ENCODE measurements at places on chromosomes 1 and 21.
A peak's percentile ranks its signal among the peaks of the same experiment; 100 is the strongest.

DNA sequence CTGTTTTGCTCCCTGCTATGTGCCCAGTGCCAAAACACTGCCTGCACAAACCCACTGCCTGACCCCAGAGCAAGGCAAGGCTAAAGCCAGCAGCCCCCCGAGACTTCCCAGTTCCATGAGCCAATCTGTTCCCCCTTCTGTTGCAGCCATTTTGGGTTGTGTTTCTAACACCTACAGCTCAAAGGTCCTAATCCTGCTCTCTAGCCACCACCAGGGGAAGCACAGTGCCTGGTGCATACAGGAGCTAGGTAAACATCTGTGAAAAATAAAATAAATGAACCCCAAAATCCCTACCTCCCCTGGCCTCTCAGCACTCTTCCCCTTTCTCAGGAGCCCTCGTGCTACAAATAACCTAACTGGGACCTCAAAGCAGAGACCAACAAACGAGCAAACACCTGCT lies 190.2 kb downstream of the MATN1 start:
- peak; percentile 2 for DNase-seq

DNA sequence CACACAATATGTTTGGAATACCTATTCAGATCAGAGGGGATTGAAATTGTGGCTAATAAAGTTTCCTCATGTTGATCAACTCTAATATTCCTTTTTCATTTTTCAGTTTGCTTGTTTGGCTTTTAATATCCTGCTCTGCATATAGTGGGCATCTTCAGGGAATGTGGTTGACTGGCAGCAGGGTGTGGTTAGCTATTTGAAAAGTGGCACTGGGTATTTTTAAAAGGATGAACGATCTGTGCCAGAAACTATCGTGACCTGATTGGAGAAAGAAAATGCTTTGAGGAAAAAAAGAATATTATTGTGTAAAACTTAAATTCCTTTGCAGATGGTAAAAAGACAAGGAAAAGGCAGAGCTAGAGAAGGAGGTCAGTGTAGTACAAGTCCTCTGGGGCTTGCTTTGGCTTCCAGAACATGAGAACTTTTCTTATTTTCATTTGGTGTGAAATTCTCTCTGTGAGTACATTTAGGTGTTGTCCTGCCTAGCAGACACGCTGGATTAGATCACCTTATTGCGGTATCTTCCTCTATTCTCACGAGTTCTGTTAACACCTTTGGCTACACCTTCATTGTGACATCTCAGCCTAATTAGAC lies 329.7 kb upstream of the SNX7 start:
- no peak for DNase-seq

DNA sequence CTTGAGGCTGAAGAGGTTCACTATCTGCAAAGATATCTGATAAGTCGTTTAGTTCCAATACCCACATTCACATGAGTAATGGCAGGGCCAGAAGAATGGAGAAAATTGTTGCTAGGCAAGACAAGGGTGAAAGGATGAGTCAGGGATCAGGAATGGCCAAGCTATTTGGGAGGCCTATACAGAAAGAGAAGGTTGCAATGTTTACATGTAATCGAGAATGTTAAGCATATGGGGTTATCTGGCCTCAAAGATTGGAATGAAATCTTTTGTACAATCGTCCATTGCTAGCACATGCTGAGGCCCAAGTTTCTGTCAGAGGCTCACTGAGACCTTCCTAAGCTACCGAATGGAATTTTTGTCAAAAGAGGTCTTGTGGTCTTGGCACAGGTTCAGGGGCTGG lies 299.9 kb upstream of the PLD5 start:
- DNase-seq: no peak

DNA sequence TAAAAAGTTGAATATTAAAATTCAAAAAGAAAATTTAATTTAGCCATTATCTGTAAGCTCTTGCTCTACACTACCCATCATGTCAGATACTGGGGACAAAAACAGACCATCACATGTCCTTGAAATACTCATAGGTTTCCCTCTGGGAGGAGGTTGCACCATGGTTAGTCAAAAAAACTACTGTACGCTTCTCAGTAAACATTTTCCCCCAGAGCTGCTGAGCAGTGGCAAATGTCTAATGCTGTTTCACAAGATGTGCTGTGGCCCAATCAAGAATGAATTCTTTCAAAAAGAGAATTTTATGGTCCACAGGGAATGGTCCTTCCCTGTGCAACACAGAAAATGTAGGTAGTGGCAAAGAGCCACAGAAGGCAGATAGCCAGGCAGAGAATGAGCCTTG lies 6.1 kb downstream of the SLC25A24 start:
- DNase-seq: no peak

DNA sequence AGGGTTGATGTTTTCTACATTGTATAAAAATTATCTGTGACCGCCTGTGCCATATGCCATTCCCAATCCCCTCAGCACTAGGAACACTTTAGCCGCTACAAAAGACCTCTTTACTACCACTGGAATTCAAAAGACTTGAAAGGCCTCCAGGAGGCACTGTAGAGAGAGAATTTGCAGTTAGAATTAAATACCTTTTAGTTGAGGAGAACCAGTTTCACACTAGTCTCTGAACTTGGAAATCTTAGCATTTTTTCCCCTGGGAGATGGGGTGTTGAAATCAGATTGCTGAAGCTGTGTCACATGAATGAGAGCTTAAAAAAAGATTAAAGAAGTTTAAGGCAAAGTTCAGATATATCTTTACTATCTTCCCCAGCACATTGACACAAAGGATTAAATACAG lies 291.0 kb downstream of the ADGRL2 start:
- no peak for DNase-seq

GRCh38 chr21:26840912-26841311 lies 4.3 kb downstream of the ADAMTS1 start:
- peak; percentile 69 for DNase-seq

DNA sequence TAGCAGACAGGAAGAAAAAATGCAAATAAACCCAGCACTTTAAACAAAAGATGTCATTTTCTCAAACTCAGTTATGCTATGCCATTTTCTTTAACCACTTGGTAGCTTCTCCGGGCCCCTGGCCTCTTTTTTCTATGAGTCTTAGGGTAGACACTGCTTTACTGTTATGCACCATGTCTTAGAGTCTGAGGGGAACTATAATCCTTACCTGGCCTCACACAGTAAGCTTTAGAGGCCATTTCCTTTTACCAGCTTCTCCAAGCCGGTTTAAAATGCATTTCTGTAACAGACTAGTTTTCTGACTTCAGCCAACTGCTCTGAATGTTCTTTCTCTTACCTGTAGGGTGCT lies 73.7 kb upstream of the EDEM3 start:
- no peak for DNase-seq
